Amygdala (tissue), 56 donors: ENCODE measurements at places on chromosomes 2 and 18.

DNA sequence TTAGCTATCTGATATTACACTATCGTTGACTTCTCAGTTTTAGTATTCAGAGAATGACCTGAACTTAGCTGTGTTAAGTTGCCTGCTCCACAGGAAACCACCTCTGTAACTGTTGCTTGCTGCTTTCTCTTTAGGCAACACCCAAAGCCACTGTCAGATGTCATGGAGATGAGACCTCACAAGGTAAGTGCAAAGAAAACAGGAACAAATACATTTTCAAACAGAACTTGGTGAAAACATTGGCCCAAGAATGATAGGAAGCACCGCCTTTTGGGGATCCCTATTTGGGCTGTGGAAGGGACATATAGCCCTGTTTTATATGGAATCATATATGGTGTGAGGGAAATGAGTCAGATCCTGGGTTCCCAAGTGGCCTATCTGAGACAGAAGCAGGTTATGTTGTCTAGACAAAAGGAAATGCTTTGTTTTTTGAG, 143.4 kb downstream of the UBE2E3 start:
- DNase-seq, result no peak

- DNase-seq, result no peak
Observed at GRCh38 chr2:191666732-191667131, 11.2 kb upstream of the NABP1 start.

DNA sequence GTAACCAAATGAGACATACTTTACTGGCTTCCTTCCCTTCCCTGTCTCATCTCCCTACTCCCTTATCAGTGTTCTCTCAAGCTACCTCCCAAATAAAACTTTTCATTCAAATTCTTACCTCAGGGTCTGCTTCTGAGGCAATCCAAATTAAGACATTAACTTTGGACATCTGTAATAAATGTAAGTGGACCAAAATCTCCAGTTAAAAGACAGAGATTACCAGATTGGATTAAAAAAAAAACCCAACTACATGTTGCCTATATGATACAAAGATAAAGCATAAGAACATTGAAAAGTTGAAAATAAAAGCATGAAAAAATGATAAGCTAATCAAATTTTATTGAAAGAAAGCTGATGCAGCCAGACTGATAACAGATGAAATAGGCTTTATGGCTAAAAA, 58.8 kb upstream of the ST3GAL5 start:
- DNase-seq, result no peak

GRCh38 chr2:102010902-102011301, 19.1 kb downstream of the IL1R2 start:
- DNase-seq, result no peak

DNA sequence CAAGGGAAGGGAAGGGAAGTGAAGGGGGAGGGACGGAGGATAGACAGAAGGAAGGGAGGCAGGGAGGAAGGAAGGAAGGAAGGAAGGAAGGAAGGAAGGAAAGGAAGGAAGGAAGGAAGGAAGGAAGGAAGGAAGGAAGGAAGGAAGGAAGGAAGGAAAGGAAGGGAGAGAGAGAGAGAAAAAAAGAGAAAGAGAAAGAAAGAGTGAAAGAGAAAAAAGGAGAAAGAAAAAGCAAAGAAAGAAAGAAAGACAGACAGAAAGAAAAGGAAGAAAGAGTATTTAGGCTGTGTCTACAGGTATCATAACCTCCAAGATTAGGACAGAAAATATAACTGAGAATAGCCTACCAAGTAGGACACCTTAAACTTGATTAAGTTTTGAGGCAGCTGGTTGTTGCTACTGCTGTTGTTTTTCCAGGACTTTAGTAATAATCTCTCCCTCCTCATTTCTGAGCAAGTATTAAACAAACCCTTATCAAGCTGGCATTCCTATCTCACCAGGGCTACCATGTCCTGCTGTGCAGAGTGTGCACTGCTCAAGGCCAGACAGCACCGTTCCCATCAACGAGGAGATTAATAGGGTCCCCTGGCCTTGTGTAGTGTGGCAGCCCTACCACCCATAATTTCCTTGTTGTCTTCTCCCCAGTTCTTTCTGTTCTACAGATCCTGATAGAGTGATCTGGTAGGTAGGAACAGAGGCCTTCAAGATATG, 90.5 kb upstream of the FHL2 start:
- DNase-seq, result no peak

GRCh38 chr2:80074321-80075070, 230.1 kb downstream of the LRRTM1 start:
- no peak for DNase-seq

DNA sequence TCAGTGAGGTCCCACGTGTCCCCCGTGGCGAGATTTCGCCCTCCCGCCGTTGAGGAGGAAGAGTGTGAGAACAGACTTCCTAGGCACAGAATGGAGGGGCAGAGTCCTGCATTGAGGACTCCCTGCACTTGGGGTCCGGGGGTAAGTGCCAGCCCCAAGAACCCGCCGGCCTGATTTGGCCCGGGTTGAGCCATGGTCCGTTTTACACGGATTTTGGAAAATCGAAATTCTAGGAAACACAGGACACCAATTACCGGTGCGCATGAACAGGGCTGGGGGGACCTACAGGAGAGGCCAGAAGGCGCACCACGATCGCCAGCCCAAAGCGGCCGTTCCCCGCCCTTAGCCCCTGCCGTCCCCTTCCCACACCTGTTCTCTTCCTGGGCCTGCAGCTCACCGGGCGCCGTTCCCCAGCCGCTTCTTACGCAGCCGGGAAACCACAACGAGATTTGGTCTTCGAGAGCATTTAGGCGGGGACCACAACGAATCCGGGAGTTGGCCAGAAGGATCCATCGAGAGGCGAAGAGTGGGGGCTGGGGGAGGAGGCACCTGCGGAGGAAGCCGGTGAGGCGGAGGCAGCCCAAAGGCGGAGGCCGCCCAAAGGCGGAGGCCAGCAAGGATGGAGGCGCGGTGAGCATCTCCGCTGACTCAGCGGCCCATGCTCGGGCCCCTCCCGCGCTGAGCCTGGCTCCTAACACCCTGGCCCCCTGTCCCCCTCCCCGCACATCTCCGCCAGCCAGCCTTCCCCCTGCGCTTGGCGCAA, 464 bp upstream of the TLX2 start:
- no peak for DNase-seq

- DNase-seq, result no peak
Observed at GRCh38 chr2:25112113-25112512, 56.3 kb downstream of the POMC start.

DNA sequence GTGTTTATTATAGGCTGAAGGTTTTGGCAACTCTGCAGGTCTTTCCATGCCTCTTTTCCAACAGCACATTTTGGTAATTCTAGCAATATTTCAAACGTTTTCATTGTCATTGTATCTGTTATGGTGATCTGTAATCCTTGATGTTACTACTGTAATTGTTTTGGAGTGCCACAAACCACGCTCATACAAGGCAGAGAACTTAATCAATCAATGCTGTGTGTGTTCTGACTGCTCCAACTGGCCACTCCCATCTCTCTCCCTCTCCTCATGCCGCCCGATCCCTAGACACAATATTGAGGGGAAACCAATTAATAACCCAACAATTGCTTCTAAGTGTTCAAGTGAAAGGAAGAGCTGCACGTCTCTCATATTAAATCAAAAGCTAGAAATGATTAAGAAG, 32.9 kb downstream of the HDLBP start:
- DNase-seq, result no peak

- DNase-seq, result no peak
Observed at GRCh38 chr2:178374865-178375264, 76.1 kb downstream of the PRKRA start.

- DNase-seq, result no peak
Observed at GRCh38 chr2:217839750-217840107, 163.1 kb downstream of the TNS1 start.

GRCh38 chr2:210477496-210477895, 937 bp upstream of the LANCL1 start:
- DNase-seq, result no peak

- DNase-seq, result no peak
Observed at GRCh38 chr2:8976442-8977259, 26.8 kb downstream of the MBOAT2 start.

DNA sequence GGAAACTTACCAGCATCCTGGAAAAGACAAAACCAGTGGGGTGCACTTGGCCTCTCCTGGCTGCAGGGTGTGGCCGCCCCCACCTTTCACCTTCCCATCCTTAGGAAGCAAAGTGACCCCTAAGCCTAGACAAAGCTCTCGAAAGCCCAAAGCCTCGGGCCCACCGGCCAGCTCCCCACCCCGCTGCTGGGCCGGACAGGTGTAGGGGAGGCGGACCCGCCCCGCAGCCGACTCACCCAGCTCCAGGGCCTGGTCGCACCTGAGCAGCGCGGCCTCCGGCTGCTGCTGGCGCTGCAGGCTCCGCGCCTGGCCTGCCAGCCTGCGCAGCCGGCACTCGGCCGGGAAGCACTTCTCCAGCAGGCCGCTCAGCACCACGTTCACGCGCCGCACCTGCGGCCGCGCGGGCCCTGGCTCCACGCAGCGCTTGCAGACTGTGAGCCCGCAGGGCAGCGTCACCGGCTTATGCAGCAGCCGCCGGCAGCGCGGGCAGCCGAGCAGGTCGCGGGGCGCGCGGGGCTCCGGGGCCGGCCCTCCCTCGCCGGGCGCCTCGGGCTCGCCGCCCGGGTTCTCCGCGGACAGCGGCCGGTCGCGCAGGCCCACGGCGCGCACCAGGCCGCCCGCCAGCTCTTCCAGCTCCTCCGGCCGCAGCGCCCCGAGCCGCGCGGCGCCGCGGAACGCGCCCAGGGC, 979 bp downstream of the LONRF2 start:
- DNase-seq, result no peak

DNA sequence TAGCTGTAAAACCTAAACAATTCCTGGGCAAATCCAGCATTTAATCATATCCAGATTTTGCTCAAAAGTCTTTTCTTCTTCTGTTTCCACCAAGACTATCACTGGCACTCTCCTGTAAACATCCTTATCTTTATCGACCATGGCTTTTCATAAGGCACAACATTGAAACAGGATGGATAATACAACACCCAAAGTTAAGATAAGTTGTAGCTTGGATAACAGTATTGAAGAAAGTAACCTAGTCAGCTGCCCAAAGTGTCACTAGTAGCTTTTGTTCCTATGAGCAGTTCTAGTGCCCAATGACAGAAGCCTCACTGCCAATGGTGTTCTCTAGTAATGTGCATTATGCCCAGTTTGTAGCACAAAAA, 22.3 kb downstream of the CCBE1 start:
- DNase-seq, result no peak

- no peak for DNase-seq
Observed at GRCh38 chr2:181125359-181125758, 145.0 kb downstream of the UBE2E3 start.

DNA sequence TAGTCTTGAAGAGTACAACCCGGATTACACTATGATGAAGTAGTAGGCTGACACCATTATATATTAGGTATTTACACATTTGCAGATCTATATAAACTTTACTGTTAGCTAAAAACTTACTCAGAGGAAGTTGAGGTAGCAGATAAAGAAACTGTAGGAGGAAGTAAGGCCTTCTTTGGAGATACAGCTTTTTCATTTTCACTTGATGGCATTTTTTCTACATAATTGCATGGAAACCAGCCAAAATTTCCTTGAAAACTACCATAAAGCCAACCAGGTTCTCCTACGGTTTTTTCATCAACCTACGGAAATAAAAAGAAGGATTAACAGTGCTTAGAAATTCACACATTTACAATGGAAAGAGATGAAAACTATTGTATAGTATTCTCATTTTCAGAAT, 86.6 kb downstream of the FAM228A start:
- no peak for DNase-seq

DNA sequence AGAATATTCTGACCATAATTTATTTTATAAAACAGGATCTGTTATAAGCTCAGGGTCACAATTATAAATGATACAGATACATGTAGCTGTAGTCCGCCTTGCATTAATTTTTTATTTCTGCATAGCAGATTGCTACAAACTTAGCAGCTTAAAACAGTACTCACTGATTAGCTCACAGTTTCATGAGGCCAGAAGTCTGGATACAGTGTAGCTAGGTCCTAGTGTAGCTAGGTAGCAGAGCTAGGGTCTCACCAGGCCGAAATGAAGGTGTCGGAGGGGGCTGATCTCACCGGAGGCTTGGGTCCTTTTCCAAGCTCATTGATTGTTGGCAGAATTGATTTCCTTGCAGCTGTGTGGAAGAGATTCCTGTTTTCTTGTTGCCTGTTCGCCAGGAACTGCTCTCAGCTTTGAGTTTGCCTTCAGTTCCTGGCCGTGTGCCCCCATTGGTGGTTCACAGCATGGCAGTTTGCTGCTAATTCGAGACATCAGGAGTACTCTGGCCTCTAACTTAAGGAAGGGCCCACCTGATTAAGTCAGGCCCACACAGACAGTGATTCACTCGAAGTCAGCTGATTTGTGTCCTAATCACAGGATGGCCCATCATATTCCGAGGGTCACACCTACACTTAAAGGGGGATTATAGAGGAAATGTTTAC, 18.4 kb downstream of the NAPG start:
- DNase-seq, result no peak

GRCh38 chr2:47008381-47009252, 93.0 kb upstream of the MCFD2 start:
- peak; percentile 81 for DNase-seq

- DNase-seq, result no peak
Observed at GRCh38 chr18:50231621-50232020, 34.7 kb downstream of the CFAP53 start.

GRCh38 chr2:128536925-128537620, 218.4 kb upstream of the HS6ST1 start:
- no peak for DNase-seq

- no peak for DNase-seq
Observed at GRCh38 chr2:48709096-48710034, 46.2 kb downstream of the LHCGR start.

DNA sequence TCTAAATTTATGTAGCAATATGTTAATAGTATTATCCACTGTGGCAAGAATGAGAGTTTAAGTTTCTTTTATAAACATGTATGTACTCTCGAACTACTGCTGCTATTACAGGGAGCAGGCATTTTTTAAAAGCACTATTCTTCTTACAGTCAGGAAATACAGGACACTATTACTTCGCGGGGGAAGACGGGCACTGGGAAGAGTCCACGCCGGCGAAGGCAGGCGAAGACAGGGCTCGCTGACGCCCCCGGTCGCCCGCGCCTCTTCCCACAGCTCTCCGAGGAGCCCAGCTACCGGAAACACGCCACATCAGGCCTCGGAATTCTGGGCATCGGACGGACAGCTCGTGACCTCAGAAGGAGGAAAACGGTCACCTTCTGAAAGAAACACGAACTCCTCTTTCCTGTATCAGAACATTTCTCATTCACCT, 90.2 kb downstream of the FAM161A start:
- peak; percentile 66 for DNase-seq

- no peak for DNase-seq
Observed at GRCh38 chr2:37619959-37620300, 51.5 kb downstream of the CDC42EP3 start.

GRCh38 chr2:67528320-67528719, 131.2 kb downstream of the ETAA1 start:
- DNase-seq, result no peak

GRCh38 chr18:21865043-21865442, 124.5 kb downstream of the MIB1 start:
- DNase-seq, result no peak

DNA sequence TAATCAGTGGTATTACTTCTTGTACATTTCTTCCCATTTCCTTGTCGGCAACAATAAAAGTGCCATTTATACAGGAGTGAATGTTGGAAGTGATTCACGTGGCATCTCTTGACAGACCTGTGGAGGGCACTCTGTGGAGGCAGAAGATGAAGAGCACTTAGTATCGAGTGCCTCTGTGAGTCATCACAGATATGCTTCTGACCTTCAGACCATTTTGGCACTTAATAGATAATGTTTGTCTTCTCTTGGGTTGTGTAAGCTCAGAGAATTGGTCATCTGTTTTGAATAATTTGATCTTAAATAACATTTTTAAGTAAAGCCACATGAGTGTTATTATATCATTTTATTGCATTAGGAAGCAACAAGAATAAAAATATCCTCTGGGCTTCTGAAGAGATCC, 305.5 kb downstream of the PTPRM start:
- no peak for DNase-seq
